Activated CD4-positive, alpha-beta T cell treated with anti-CD3 and anti-CD28 coated beads, Interleukin-2, amount 50 U/mL, for 4 hours (primary cell): ENCODE measurements at places on chromosomes 2 and 18.

- DNase-seq: peak; percentile 38
These were observed 41.9 kb downstream of the LPIN2 start for GRCh38 chr18:2970772-2971659.

GRCh38 chr2:58497168-58497567 is 256.0 kb upstream of the FANCL start:
- no peak for DNase-seq

DNA sequence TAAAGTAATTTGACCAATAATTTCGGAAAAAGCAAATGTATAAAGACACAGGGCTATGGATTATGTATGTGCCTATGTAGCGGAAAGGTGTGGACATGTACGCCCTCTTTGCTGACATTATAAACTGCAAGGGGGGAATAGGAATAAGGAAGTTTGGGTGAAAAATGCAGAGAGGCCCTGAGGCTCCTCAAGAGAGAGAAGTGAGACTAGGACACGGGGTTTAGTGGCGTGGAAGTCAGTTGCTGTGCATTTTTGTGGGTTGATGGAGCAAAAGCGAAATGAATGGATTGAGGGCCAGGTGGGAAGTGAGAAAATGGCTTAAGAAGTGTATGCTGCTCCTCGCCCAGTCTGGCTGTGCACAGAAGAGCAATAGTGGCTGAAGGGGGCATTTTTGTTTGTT is 96.2 kb upstream of the B3GNT7 start:
- no peak for DNase-seq

DNA sequence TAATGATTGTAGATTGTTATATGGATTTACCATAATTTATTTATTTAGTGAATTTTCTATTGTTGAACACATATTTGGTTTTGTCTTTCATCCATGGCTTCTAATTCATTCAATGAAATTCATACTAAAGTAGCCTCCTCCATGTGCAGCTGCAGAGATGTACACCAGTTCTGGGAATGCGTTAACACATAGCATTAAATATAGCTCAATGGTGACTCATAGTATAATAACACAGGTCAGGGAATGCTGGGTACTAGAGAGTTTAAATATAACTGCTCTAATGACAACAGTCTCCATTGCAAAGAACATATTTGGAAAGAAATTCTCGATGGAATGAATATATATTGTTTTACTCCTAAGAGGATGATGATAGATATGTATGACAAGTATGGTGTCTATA is 1190.2 kb upstream of the NRXN1 start:
- DNase-seq: no peak

GRCh38 chr2:115160531-115161080 is 718.2 kb downstream of the DPP10 start:
- no peak for DNase-seq

- DNase-seq: no peak
These were observed 75.6 kb upstream of the MGAT5 start for GRCh38 chr2:134178138-134178877.

GRCh38 chr2:156023229-156023869 is 309.2 kb downstream of the NR4A2 start:
- no peak for DNase-seq

DNA sequence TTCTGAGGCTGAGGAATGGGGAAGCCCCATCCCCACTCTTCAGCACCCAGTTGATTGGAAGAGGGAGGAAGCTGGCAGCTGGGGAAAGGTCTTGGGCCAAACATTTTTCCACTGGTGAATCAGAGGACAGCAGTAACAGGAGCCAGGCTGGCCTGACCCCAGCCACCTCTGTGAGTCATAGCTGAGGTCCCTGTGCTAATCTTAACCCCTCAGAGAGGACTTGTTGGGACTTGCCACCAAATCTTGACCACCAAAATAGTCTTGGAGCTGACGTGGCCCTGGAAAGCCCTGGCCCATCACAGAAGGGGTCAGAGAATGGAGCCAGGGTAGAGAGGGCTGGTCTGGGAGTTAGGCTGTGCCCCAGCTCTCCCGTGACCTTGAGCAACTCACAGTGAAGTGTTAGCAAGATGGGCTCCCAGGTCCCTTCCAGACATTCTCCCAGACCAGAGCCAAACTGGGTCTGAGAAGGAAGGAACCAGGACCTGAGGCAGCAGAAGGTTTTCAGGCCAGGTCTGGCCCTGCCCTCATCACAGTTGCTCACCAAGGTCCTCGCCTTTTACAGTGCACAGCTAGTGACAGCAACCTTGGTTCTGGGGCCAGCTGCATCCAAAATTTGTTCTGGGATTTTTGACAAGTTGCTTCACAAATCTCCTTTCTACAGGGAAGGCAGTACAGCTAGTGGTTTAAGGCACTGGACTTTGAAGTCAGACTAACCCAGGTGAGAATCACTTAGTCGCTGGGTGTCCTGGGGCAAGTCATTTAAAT is 266.6 kb downstream of the CYP26B1 start:
- DNase-seq: no peak

DNA sequence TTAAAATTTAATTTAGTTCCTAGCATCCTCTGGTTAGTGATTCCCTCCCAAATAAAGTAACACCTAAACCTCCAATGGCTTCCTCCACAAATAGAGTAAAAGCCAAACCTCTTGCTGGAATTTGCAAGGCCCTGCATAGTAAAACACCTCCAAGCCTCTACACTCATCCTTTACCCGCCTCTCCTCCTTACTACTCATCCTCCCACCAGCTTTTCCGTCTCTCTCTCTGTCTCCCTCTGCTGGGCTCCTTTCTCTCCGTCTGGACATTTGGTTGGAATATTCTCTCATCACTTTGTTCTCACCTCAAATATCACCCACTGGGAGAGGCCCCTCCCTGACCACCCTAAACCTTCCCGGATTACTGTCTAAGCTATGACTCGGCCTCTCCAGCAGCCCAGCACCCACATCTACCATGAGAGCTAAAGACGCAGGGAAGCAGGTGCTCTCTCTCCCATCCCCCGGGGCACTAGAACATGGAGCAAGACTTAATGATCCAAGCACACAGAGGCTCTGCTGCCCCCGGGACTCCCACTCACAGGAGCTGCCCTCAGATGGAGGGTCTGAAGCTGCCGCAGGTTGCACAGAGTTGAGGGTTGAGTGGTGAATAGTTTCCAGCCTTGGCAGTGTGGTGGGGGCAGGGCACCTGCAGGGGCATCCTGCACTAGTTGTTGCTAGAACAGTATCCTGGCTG is 167.2 kb downstream of the FBXO15 start:
- DNase-seq: no peak

DNA sequence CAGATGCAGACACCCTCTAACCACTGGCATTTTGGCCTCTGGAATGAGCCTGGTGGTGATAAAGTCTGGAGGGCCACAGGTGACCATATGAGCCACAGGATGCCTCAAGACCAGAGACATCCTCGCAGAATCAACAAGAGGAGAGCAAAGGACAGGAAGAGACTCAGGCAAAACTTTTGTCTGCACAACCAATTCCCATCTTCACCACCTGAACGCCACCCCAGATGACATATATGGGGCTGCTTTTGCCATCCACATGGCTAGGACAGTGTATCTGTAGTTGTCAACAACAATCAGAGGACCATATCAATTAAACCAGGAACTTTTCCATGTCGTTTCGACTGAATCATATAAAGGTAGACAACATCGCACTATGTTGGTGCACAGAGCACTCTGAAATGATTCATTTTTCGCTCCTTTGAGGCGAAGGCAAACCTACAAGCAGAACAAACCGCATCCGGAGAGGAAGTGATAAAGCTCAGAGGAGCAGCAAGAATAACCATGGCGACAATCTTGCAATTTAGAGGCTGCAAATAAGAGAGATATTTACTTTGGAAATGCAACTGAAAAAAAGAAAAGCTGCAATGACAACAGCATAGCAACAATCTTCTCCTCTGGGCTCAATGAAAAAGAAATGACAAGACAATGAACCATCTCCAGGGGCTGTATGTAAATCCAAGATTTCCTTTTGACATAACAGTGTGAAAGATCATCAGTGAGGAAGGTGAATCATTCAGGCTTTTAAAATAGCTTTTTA is 204.5 kb downstream of the ARL4C start:
- DNase-seq: peak; percentile 53

DNA sequence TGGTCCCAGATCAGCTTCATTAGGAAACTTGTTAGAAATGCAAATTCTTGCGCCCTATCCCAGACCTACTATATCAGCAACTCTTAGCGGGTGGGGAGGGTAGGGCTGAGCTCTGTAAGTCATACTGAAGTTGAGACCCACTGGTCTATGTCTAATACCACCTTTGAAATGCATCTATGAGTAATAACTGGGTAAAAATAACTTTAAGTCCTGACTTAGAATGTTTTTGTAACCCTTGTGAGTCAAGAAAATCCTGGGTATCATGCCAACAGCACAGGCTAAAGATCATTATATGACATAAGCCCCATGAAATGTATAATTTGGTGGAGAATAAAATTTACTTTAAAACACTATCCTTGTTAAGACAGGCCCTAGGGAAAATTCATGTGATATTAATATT is 41.4 kb downstream of the PRKD3 start:
- DNase-seq: no peak

DNA sequence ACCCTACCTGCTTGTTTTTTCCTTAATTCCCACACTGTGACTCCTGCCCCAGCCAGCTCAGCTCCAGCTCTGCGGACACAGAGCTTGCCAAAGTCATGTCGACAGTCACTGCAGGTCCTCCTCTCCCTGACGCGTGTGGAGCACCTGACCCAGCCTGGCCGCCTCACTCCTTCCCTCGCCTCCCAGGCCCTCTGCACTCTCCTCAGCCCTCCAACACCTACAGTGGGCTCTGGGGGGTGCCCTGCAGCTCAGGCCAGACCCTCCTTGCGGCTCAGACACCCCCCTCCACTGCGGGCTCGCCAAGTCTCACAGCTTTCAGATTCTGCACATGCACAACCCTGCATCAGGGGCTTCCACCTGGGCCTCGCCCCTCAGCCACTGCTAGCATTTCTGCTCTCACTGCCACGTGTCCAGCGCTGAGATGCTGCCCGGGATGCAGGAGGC is 68.3 kb downstream of the NDUFA10 start:
- no peak for DNase-seq

- no peak for DNase-seq
These were observed 899 bp upstream of the PELI1 start for GRCh38 chr2:64145119-64145518.

DNA sequence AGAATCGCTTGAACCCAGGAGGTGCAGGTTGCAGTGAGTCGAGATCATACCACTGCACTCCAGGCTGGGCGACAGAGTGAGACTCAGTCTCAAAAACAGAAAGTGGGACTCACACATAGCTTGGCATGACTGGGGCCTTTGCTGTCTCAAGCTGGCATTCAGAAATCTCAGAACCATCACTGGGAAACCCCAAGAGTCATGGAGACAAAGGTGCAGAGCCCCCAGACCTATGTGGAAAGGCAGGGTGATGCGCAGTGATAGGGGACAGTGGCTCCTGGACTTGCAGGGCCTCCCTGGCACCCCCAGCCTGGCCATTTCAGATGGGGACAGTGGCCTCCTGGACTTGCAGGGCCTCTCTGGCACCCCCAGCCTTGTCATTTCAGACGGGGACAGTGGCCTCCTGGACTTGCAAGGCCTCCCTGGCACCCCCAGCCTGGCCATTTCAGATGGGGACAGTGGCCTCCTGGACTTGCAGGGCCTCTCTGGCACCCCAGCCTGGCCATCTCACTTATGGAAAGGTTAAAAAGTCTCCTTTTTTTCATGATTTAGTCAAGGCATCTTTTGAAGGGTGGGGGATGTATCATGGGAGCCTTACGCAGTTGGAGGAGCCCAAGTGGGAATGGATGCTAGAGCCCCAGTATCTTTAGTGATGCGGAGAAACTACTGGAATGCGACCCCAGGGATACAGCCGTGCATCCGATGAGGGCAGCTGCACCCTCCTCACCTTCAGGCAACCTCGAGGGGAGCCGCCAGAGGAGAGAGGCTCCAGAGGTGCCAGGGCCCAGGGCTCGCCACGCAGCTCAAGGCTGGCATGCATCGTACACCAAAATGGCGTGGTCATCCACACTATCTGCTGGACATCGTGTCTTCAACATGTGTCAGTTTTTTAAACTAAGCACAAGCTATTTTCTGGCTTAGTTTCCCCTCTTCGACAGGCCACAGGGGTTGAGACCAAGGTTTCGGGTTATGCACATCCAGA is 30.5 kb downstream of the ZNF516 start:
- no peak for DNase-seq

DNA sequence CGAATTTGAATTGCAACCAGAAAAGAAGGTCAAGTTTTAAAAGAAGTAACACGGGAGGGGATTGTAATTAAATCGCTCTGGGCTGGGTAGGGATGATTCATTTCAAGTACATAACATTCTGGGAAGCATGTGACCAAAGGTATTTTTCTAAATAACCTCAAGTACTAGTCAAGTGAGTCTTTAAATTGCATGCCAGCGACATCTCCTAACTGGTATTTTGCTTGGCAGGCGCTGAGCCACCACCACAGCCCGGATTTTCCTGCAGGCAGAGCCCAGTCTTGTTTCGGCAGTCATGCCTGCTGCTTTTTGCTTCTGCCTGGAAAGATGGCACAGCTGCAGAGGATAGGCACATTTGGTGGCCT is 33.7 kb upstream of the NPAS2 start:
- DNase-seq: no peak
